ENCODE measurements at places on chromosomes 5 and 9.

DNA sequence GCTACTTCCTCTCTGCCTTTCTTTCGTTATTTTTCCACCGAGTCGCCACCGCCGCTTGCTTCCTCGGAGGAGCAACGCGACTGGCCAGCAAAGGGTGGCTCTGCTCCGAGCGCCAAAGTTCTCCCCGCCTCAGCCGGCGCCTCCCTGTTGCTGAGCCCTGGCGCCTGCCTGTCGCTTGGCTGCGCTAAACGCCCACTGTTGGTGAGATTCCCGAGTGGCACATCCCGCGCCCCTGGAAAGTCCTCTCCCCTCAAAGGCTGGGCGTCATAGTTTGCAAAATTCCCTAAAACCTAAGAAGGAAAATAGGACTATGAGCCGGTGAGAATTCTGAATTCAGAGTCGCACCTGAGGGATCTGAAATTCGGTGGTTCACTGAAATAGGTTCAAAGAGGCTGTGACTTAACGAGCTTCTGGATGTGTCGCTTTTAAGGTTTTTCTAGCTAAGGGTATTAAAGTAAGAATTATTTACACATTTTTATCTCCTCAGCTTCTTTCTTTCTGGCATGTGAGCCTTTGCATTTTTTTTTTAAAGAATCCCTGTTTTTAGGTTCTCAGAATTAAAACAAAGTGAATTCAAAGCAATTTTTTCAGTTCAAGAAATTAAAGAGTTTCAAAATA, at the start of gene GRIN3A:
Gene GRIN3A (minus strand): TSS at position 82 of the 618 bp plus-strand sequence. CDS start 668 bp downstream, outside the sequence.
- no peak for DNase-seq

GRCh38 chr5:9898319-9898718, 268.2 kb upstream of the TAS2R1 start:
- DNase-seq = no peak

GRCh38 chr5:112196584-112196983, 222.5 kb downstream of the EPB41L4A start:
- DNase-seq = no peak

DNA sequence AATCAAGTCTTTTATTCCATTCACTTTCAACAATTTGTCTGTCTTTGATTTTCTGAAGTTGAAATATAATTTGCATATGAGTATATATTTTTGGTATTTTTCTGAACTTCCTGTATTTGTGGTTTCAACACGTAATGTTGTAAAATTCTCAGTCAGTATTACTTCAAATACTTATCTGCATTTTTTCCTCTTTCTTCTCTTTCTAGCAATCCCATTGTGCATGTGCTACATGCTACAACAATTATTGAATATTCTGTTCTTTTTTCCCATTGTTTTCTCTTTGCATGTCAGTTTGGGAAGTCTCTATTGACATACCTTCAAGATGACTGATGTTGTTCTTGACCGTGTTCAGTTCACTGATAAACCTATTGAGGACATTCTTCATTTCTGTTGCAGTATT, 5.6 kb upstream of the ANKRD18A start:
- DNase-seq = no peak

DNA sequence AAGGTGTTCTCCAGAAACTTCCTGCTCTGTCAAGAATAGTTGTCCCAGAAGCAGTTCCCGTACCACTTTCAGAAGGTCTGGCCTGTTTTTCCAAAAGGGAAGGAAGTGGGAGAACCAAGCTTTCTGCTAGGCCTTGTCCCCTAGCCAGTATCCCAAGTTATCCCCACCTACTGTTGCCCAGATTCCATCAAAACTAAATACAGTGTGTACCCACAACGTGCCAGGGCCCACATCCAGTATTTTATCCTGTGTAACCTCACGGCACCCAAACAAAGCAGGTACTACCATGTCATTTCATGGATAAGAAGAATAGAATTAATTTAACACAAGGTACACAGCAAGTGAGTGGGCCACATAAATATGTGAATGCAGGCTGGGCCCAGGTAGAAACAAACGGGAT, 126.2 kb downstream of the CDK5RAP2 start:
- DNase-seq = no peak

GRCh38 chr5:98643569-98643968, 129.9 kb upstream of the RGMB start:
- no peak for DNase-seq

DNA sequence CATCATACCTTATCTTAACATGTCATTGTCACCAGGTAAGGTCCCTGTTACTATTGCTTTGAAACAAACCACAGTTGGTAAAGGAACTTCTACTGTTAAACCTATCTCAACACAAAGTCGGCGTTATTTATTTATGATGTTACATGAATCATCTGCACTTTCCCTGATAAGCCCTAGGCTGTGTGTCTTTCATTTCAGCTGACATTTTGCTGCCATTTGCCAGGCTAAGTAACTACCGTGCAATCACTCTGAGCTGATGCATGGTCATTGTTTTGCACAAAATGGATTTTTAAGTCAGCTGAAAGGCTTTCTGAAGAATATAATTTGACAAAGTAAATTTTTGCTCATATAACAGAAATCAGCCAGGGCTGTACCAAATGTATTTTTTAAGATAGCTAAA, 546.5 kb downstream of the ZNF608 start:
- DNase-seq = no peak

GRCh38 chr5:158928404-158928803, 171.3 kb downstream of the EBF1 start:
- no peak for DNase-seq

GRCh38 chr9:137630126-137630525, 11.3 kb downstream of the EHMT1 start:
- DNase-seq = no peak

- DNase-seq = no peak
Observed at GRCh38 chr9:114114364-114114763, 15.3 kb upstream of the KIF12 start.

GRCh38 chr9:138009016-138009802, 131.6 kb downstream of the CACNA1B start:
- DNase-seq = no peak

DNA sequence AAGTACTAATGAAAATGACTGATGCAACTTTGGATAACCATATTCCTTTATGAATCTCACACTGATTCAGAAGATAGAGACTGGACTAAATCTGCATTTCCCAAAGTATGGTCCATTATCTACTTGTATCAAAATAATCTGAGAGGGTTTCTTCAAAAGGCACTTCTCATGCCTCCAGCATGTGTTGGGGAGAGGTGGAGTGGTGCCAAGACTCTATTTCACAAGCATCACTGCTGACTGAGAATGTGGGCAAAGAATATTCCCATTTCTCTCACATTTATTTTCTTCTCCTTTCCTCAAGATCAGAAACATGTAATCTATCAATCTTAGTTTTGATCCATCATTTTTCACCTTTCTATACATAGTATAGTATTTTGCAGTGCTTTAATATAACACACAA, 135.4 kb downstream of the GABRB2 start:
- DNase-seq = no peak

DNA sequence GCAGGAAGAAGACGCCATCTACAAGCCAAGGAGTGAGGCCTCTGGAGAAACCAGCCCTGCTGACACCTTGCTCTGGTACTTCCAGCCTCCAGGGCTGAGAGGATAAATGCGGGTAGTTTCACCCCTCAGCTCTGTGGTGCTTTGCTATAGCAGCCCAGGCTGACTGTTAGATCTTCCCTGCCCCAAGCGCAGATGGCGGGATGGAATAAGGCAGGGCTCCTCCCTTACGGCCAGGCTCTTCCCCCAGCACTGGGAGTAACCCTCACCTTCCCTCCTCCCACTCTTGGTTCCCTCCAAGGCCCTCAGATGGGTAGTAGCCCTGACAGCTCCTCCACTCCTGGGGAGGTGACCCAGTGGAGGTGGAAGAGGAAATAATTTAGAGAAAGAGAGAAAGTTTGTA, 285.1 kb downstream of the GADD45G start:
- DNase-seq = no peak

- no peak for DNase-seq
Observed at GRCh38 chr5:72878854-72879253, 62.4 kb downstream of the TNPO1 start.

GRCh38 chr9:94607423-94607691, 13.7 kb upstream of the FBP2 start:
- DNase-seq = no peak

- DNase-seq = no peak
Observed at GRCh38 chr5:160649304-160649703, 202.7 kb downstream of the ATP10B start.

DNA sequence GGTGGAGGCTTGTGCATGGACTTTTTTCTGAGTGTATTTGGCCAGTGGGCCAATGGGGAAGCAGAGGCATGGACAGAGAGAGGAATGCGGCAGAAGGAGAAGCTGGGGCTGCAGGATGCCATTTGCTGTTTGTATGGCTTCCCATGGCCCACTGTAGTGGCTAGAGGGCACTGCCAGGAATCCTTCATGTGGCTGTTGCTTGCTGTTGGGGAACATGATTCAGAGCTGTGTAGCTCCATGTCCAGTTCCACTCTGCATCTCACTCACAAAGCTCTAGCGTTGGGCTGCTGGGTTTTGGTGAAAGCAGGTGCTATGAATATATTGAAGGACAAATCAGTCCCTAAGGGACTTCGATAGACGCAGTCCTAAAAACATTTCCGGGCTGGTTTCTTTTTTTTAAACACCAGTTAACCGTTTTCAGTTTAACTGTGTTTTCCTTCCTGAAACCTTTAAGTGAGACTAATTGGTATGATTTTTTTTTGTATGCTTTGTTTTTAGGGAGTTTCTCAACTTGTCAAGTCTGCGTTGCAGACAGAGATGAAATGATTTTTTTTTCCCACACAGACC, 51.3 kb downstream of the SLC22A5 start:
- DNase-seq = no peak

- DNase-seq = no peak
Observed at GRCh38 chr5:95913663-95914062, 48.0 kb downstream of the ELL2 start.

- no peak for DNase-seq
Observed at GRCh38 chr5:1391691-1392090, 46.8 kb upstream of the CLPTM1L start.

GRCh38 chr9:17462869-17463464, 115.9 kb upstream of the SH3GL2 start:
- DNase-seq = peak; percentile 25

Data from T-helper 2 cell (primary cell).